Stimulated activated CD8-positive, alpha-beta memory T cell treated with anti-CD3 and anti-CD28 coated beads, Interleukin-7, amount 100 ng/mL, for 1 hour (primary cell): ENCODE measurements at places on chromosomes 16 and 17.

DNA sequence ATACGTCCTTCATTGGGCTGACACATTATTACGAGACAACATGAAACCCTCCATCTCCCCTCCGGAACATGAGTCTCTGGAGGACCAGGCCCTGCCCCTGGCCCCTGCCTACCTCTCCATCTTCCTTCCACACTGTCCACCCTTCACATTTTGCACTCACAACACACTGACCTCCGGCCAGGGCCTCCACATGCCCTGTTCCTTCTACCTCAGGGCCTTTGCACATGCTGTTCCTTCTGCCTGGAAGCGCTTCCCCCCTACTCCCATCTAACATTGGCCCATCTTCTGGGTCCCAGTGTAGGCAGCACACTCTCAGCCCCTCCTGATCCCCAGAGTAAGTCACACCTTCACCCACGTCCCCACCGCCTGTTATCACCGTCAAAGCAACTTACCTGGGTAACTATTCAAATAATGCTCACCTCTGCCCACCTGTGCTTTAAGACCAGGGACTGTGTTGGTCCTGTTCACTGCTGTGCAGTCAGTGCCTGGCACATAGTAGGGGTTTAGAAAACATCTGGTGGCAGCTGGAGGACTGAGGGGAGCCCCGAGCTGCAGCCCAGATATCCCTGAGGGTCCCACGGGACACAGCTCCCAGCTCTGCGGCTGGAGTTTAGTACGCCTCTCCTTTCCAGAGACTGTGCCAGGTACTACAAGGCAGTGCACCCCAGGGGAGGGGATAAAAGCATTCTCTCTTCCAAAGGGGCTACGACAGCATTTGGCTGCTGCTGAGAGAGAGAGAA is 27.2 kb downstream of the RPH3AL start:
- DNase-seq = no peak

GRCh38 chr17:37770631-37771518 is 26.0 kb upstream of the HNF1B start:
- DNase-seq = no peak

- DNase-seq = no peak
Observed at GRCh38 chr17:64003526-64004121, 5.5 kb downstream of the PRR29 start.

DNA sequence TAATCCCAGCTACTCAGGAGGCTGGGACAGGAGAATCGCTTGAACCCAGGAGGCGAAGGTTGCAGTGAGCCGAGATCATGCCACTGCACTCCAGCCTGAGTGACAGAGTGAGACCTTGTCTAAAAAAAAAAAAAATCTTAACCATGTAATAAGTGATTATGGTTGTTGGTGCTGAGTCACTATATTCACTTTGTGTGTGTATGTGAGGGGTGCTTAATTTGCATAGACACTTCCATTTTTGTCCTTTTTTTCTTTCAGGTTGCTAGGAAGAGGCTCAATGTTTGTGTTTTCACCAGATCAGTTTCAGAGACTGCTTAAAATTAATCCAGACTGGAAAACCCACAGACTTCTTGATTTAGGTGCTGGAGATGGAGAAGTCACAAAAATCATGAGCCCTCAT is 18.2 kb downstream of the METTL9 start:
- DNase-seq = no peak

GRCh38 chr17:4120332-4120731 is 22.5 kb downstream of the ZZEF1 start:
- DNase-seq = no peak

DNA sequence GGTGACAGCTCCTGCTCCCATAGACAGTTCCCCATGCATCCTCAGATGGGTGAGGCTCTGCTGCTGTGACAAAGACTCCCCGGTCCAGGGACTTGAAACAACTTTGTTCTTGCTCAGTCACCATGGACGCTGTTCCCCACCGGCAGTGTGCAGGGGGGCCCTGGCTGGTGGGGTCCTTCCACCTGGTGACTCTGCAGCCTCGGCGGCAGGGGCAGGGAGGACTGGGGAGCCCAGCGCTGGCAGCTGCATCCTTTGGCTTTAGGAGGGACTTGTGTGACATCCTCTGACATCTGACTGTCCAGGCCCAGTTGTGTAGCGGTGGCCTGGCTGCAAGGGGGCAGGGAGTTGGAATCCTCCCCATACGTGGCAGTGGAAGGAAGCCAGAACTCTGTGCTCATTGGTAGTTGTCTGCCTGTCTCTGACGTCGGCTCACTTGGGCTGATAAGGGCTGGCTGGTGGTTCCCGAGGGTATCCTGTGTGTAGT is 107.3 kb downstream of the CMIP start:
- DNase-seq = no peak

DNA sequence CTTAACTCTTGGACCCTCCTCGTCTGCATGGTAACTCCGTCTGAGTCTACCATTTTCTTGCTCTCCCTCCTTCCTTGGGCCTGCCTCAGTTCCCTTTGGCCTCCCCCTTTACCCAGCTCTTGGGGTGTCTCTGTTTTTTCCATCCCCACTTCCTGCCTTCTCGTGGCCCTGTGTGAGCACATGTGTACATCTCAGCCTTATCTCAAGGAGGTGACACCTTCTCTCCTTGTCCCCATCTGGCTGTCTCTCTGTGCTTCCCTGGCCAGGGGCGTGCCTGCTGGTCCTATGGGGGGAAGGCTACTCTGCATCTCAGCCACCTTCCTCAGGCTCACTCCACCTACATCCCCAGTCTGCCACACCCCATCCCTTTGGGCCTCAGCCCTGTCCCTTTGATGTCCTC is 6.6 kb downstream of the CTF1 start:
- DNase-seq = no peak
